Activated T-cell treated with anti-CD3 and anti-CD28 coated beads for 24 hours (primary cell): ENCODE measurements at places on chromosomes 5 and 9.
A peak's percentile ranks its signal among the peaks of the same experiment; 100 is the strongest.

DNA sequence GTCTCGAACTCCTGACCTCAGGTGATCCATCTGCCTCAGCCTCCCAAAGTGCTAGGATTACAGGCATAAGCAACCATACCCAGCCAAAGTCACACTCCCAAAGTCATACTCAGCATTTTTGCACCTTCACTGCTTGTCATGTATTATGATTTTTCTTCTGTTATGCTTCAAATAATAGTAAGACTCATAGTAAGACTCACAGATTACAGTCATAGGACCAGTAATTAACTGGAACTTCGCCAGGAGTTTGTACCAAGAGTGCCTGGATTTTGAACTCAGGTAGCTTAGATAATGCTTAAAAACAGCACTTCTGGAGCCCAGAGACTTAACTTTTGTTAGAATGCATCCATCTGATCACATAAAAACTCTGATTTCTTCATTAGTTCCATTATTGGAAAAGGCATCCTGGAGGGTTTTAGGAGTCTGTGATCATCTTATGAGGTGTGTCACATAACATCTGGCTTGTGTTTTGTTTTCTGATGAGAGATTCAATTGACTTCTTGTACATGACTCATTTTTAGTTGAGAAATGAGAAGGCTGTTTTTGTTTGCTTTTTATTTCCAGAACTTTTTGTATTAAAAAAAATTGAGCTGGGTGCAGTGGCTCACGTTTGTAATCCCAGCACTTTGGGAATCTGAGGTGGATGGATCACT is 131.5 kb downstream of the ADAMTS19 start:
- DNase-seq, result no peak

- DNase-seq, result no peak
Measured at GRCh38 chr9:97873425-97873824, 20.4 kb downstream of the FOXE1 start.

- DNase-seq, result no peak
Measured at GRCh38 chr5:29296548-29296947, 1896.9 kb upstream of the CDH6 start.

GRCh38 chr5:179377421-179378115 is 32.3 kb upstream of the ADAMTS2 start:
- DNase-seq, result no peak

DNA sequence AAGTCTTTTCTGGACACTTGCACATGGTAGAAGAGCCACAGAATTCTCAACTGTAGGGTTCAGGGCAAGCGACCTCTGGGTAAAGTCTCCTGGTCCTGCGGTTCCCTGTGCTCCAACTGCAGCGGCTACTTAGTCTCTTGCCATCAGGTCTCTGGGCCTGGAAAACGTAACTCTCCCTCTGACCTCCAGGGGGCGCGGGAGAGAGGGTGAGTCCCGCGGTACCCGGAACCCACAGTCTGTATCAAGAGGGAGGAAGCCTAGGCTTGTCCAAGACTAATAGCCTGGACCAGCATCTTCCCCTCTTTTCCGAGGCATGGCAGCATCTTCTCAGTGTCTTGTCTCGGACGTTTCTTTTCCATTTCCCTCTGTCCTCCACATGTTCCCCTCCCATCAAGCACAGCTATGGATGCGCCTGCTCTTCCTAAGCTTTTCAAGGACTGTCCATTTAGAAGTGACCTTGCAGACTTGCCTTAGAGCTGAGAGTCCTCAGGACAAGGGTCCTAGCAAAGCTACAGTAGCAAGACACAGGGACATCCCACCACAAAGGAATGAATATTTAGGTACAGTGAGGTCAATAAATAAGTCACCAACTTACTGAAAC is 59.3 kb downstream of the FSTL4 start:
- peak; percentile 54 for DNase-seq
